ENCODE measurements at places on chromosomes 7 and 10.

DNA sequence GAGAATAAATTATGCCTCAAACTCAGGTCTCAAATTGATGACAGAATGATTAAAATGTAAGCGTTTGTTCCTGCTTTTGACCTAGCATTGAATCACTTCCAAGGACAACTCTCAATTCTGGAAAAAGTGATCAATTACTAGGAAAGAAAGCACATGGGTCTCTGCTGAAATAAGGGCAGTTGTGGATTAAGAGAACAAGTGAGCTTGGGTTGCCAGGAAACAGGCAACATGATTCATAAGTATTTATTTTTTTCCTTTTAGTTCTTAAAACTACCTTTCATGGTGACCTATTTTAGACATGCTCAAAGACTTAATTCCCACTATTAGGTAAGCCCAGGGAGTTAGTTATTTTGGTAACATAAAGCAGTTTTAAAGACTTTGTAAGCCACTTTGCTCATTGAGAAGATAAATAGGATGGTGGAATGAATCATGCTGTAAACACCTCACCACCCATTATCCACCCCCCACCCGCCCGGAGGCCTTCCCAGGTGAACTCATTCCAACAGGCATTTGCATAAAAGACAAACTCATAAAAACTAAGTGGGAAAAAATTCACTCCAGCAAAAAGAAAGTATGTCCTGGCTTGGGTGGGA is 728.3 kb downstream of the SORCS1 start:
- peak; percentile 60 for DNase-seq

DNA sequence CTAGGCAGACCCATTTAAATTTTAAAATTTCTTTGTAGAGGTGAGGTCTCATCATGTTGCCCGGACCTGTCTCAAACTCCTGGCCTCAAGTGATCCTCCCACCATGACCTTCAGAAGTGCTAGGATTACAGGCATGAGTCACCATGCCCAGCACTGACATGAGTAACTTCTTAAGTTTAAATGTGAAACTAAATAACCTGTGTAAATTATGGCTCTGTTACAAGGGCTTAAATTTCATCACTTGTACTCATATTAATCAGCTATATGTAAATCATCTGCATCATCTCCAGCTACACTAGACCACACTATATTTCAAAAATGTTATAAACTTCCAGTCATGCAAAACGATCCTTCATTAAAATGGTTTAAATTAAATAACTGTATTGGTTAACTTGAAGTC is 56.1 kb downstream of the ATAD1 start:
- no peak for DNase-seq

GRCh38 chr10:59562126-59562525 is 147.5 kb downstream of the SLC16A9 start:
- no peak for DNase-seq

DNA sequence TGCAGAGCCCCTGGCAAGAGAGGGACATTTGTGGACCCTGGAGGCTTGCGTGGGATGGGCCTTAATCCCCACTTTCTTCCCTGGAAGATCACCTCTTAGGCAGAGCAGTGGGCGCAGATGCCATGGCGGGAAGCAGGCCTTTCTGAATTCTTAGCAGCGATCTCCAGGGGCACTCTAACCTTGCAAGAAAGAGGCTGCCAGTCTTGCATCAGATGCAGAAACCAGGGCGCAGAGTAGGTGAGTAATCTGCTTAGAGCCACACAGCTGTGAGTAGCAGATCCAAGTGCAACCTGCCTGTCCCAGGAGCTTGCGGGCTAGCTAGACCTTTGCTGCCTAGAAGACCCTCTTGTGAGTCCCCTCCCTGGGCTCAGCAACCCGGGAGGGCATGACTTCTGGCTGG is 40.0 kb downstream of the KCTD7 start:
- DNase-seq, result no peak

DNA sequence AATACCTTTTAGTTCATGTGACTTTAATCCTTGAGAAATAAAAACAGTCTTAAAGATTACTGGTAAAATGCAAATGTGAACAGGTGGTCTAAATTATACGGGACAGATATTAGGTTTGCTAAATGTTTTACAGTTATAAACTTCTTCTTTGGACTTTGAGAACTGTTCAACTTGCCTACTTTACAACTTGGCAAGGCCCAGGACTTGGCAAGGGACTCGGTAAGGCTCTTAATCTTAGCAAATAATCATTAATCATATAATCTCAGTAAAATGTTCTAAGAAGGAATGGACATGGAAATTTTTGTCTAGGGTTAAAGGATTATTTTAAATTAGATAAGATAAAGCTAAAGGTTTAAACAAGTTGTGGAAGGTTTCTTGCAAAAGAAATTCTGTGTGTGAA is 4.8 kb upstream of the UBE2D4 start:
- no peak for DNase-seq

DNA sequence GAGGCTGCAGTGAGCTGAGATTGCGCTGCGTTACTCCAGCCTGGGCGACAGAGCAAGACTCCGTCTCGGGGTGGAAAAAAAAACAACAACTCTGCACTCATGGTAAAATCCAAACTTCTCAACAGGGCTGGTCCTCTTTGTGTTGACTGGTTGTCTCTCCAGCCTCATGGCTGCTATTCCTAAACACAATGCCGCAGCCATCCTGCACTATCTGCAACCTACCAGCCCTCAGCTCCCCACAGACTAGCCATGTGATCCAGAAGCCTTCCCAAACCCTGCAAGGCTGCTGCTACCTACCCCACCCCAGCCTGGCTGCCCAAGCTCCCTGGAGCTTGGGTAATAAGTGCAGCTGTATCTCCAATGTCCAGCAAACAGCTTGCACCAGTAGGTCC is 11.7 kb downstream of the ZYX start:
- DNase-seq, result no peak

GRCh38 chr7:24591152-24591551 is 17.9 kb downstream of the PALS2 start:
- no peak for DNase-seq

DNA sequence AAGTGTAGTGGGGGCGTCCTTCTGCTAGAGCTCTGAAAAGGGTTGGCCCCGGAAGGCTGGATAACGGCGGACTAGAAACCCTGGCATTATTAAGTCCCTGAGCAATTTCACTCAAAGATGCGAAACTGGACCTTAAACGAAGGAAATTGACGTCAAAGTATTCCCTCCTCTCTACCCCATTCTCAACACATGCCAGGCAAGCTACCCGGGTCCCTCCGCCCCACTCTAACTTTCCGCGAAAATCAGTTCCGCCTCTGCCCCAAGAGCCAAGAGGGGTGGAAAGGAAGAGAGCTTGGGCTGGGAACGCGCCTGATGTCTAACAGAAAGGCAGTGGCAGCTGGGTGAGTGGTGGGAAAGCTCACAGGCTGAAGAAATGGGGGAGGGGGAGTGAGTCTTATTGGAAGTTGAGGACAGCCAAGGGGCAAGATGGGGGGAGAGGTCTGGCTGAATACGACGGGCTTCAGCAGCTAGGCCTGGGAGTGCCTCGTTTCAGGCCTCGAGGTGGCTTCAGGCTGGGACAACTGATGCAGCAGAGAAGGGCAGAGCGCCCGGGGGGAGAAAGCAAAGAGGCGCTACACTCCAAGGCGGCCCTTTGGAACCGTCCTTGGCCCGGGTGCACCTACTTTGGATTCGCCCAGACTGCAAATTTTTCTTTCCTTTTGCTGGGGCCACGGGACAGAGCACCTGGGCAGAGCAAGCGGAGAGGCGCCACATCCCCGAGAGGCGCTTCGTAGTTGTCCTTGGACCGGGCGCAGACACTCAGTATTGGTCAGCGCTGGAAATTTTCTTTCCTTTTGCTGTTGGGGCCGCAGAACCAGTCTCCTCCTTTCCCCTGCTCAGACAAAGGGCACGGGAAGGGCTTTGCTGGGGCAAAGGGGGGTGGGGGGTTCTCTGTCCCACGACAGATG is 2.0 kb upstream of the FEZF1 start:
- DNase-seq, result no peak

- no peak for DNase-seq
Measured at GRCh38 chr7:9036080-9036479, 602.7 kb downstream of the NXPH1 start.

DNA sequence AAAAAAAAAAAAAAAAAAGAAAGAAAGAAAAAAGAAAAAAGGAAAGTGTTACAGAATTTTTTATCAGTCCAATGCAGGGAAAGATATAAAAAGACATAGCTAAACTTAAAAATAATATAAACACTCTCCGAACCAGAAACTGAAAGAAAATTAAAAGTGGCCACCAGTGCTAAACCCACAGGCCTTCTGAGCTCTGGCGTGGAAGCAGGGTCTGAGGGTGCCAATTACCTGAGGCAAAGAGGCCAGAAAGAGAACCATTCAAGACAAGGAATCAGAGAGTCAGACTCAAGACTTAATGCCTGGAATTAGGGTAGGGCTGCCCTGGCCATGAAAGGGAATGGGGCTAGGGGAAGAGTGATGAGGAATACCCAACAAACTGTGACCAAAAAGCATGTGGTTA is 36.9 kb upstream of the STARD3NL start:
- DNase-seq, result no peak

DNA sequence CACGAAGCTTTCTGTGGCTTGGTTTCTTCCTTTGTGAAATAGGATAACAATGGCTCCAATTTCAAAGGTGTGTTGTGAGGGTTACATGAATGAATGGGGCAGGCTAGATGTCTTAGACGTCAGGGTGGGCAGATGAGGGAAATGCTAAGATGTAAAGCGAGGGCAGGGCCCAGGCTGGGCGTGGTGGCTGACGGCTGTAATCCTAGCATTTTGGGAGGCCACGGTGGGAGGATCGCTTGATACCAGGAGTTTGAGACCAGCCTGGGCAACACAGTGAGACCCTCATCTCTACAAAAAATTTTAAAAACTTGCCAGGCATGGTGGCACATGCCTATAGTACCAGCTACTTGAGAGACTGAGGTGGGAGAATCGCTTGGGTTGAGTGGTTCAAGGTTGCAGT is 607.7 kb upstream of the FOXK1 start:
- DNase-seq, result no peak

GRCh38 chr10:100208276-100208675 is 21.1 kb downstream of the CHUK start:
- no peak for DNase-seq

DNA sequence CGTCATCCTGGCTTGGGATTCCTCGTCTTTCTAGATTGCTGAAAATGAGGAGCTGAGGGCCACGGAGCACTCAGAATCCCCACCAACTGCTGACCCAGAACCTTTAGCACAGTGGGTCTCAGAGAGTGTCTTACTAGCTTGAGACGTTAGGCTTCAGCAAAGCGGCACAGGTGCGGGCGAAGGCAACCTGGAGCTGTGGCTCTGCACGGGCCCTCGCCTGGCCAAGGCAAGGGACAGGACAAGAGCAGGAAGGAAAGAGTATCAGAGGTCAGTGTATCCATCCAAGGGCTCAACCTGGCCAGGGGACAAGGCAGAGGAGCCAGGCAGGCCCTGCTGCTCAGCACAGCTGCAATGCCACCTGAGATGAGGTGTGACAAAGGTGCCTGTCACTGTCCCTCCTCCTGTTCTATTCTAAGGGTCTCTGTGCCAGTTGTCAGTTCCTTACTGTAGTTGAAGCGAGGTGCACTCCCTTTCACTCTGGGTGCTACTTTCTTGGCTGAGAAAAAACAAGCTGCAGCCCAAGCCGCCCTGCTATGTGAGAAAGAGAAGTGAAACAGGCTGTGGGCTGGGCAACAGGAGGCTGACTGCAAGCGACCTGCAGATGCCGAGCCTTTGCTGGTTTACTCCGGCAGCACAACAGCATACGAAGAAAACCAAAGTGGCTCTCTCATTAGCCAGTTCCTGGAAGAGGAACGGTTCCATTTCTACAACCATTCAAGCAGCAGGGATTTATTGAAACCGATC is 33.3 kb upstream of the KDM7A start:
- DNase-seq, result no peak

GRCh38 chr10:79386637-79387465 is 39.6 kb downstream of the PPIF start:
- no peak for DNase-seq
